ENCODE measurements at places on chromosomes 13 and 19.

- no peak for DNase-seq
Observed at GRCh38 chr13:52945348-52945747, 83.3 kb upstream of the OLFM4 start.

DNA sequence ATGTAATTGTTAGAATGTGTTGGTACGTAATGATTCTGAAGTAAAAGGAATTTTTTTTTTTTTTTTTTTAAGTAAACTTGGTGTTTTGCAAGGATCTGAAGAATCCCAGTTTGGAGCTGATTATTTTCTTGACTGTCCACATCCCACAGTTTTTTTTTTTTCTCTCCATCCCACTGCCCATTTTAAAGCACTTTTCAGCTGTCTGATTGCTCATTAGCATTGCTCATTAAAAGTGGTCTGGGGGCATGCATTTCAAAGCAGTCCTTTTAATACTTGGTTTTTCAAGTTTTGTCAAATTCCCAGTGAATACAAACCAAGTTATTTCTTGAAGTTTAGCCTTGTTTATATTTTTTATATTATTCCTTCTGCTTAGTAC lies 44.1 kb downstream of the SLAIN1 start:
- no peak for DNase-seq

- no peak for DNase-seq
Observed at GRCh38 chr19:2101417-2102335, 5.0 kb downstream of the IZUMO4 start.

DNA sequence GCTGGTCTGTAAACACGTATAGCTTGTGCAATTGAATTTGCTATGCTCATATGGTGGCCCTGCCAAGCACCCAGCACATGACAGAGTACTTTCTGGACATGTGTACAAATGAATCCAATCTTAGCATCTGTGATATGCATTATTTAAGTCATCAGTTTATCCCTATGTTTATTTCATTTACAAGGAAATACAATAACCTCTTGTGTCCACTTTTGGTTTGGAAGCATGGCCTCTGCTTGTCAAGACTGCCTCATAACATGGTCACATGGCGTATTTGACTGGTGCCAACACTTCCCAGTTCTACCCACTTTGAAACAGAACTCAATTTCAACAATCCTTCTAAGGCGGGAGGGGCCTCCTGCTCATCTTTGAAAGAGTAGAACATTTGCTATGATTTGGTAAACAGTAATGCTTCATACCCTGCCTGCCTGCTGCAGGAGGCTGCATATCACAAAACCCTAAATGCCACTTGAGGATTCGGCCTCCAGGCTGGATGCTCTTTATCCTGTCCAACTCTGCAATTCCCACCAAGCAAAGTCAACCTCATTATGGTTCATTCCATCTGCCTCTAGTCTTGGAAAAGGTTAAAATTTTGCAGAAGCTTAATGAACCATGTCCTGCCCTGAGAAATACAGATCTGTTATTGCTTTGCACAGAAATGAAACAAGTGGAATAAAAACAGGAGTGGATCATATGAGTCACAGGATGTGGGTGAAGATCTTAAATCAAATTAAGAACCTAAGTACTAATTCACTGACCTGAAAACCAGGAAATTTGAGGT lies 151.3 kb downstream of the CYSLTR2 start:
- no peak for DNase-seq

- DNase-seq: no peak
Observed at GRCh38 chr19:2064788-2065524, 13.9 kb upstream of the MKNK2 start.

- no peak for DNase-seq
Observed at GRCh38 chr13:112839356-112840105, 129.5 kb upstream of the MCF2L start.

DNA sequence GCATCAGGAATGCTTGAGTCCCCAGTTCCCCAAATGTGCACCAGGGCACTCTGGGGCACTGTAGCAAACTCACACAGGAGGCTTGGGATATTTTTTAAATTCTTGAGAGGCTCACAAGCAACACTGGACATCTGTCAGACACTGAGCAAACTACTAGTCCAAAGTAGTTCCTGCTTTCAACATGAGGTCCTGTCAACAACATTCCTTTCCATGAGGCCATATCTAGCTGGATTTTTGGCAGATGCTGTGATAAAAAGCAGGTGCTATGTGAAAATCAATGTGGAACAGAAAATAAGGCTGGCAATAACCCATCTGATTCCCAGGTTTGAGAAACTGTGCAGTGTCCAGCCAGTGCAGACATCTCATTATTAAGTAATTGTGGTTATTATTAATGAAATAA lies 50.5 kb downstream of the STARD13 start:
- no peak for DNase-seq

- no peak for DNase-seq
Observed at GRCh38 chr13:27182844-27183497, 11.4 kb upstream of the USP12 start.

GRCh38 chr19:9835507-9835949 lies 410 bp downstream of the PIN1 start:
- DNase-seq: no peak

Data from NCI-H82 (cell line).